ENCODE measurements at places on chromosomes 6 and 20. TPM values are rescaled to one million over a fixed set of nuclear protein-coding genes. Genes with fewer than 3 reads are reported as not detected.

DLL1 gene
- 0.13 TPM for total RNA-seq

GRCh38 chr6:140849456-140849855 lies 1283.3 kb upstream of the GJE1 start:
- DNase-seq = no peak

DNA sequence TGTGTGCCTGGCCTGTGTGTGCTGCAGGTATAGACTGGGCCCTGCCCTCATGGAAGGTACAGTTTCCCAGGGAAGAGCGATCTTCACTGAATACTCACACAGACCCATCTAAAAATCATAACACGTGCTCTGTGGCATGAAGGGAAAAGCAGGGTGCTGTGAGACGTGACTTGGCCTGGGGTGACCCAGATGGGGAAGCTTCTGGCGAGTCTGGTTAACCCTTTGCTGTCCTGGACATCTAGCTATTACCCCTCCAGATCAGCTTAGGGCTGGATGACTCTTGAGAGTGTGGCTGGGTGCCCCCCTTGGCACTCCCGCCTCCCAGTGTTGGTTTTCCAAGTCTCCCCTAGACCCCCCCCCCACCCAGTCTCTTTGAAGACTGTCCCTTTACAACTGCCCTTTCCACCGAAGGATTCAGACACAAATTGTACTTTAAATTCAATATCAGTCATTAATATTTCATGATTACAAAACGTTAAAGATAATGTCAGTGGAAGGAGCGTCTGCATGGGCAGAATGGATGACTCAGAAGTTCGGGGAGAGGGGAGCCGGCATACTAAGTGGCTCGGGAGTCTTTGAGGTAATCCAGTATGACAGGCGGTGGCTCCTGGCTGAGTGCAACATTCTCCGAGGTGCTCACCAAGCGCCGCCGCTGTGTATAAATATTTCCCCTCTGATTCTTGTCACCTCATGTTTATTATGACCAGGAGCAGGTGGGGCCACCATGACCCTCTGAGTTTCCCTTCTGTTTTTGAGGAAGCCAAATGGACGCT lies 77.3 kb downstream of the CD40 start:
- no peak for DNase-seq

CALHM5 gene
- not detected for total RNA-seq

GRCh38 chr20:2399390-2399789 lies 18.7 kb downstream of the TGM6 start:
- no peak for DNase-seq

SLC17A9 gene
- not detected for total RNA-seq

Data from SK-MEL-5 (cell line).